HFF-Myc (cell line): ENCODE measurements at places on chromosomes 4 and X.

DNA sequence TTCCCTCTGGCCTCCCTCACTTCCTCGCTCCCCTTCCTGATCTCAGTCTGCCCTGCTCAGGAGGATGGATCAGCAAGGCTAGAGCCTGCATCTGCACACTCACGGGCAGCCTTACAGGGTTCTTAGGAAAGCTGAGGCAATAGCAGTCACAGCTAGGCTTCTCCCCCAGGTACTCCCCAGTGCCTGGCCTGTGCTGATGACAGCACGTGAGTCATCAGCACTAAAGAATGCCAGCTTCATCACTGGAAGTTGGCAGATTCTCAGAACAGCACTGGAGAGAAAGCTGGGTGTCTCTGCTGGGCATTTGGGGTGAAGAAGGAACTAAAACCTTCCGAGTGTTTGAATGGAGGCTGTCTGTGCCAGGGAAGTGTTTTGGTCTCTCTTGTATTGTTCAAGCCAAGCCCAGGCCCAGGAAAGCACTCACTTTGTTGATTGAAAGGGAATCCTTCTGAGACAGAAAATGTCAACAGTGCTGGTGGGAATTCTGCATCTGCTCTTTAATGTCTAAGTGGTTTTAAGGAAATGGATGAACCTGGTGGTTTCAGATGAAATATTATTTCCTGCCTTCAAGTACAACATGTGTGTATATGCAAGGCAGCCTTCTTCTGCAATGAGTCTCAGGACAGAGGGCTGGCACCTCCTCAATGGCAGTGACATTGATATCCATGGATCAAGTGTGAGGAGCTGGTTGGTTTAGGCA is 73.0 kb upstream of the SCOC start:
- DNase-seq = no peak

- DNase-seq = no peak
These were observed 339.1 kb downstream of the PAPSS1 start for GRCh38 chr4:107380836-107381438.

GRCh38 chrX:83934220-83934619 is 73.3 kb downstream of the CYLC1 start:
- DNase-seq = no peak

DNA sequence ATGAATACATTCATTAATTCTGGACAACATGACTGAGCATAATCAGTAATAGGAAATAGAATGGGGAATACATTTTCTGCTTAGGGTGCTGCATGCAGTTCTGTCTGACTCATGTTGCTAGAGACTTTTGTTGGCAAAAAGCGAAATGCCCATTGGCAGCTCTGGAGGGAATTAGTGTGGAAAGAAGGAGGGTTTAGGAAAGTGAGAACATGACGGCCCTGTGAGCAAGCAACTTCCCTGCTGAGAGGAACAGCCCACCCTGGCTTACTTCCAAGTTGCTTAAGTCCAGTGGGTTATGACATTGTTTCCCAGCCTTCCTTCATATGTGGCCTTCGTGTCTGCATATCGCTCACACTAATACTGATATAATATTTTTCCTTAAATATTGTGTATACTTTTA is 13.8 kb downstream of the MAD2L1 start:
- peak; percentile 56 for DNase-seq

DNA sequence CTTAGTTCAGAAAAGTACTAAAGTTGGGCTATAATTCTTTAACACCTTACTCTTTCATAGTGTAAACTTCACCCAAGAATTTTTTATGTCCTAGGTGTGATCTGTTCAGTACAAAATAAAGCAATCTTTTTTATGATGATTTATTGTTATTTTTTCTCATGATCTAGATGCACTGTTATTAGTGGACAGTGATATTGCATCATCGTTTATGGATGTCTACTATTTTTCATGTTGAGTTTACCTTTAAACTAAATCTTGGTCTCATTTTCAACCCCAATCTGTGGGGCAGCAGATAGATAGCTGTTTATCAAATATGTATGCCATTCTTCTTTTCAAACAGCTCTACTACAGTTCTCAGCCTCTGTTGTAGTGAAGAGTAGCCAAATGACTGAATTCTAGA is 215.4 kb downstream of the UGT8 start:
- no peak for DNase-seq

DNA sequence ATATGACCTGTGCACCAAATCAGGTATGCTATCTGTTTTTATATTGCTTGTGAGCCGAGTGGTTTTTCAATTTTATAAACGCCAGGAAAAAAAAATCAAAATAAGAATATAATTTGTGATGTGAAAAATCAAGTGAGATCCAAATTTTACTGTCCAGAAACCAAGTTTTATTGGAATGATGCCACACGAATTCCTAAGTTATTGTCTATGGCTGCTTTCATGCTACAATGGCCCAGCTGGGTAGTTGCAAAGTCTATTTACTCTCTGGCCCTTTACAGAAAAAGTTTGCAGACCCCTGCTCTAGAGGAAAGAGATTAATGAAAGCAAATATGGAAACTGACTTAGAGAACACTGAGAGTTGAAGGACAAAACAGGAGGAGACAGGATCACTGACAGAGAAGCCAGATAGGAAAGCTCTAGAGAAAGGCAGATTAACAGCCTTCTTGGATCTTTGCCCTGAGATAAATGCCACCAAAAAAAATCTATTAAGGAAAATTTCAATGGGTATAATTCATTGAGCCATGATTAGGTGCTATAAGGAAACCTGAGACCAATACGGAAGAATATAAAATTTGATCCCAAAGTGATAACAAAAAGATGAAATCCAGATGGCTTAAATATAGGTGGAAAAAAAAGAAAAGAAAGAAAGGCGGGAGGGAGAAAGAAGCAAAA is 29.8 kb downstream of the PRSS12 start:
- no peak for DNase-seq

- no peak for DNase-seq
These were observed 157.3 kb upstream of the TET2 start for GRCh38 chr4:104989371-104989770.

DNA sequence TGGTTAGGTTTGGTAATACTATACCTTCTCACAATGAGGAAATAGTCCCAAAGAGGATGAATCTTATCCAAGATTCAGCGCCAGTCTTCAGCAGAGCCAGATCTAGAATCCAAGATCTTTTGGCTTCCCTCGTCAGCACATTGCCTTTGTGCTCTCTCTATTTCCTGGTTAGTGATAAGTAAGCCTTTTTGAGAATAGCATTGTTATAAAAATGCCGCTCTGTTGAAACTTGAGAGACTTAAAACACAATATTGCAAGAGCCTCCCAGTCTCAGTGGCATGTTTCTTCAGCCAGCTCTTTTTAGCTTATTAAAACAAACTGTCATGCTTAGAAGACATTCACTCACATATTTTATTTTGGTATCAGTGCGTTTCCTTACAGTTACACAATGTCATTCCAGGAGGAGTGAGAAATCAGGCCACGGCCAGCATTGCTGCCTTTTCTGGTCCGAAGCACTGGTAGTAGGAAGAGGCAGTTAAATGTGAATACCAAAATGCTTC is 141.4 kb downstream of the KLHL8 start:
- no peak for DNase-seq

DNA sequence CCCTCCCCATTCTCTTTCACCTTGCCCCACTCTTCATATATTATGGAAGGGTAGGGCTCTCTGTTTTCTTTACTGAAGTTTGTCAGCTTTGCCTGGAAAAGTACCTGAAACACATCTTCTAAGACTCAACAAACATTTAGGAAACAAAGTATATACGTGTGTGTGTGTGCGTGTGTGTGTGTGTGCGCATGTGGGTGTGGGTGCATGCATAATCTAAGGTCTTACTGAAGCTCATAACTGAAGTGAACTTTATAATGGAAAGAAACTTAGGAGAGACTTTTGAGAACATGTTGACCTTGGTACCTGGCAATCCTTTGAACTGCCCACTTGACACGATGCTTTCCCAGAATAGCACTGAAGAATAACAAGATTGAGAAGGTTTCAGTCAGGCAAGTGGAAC is 986.3 kb upstream of the GRID2 start:
- DNase-seq = no peak

- DNase-seq = no peak
These were observed 335.5 kb upstream of the IGFBP7 start for GRCh38 chr4:57445686-57446085.

GRCh38 chr4:114085611-114086345 is 106.3 kb upstream of the ARSJ start:
- no peak for DNase-seq

DNA sequence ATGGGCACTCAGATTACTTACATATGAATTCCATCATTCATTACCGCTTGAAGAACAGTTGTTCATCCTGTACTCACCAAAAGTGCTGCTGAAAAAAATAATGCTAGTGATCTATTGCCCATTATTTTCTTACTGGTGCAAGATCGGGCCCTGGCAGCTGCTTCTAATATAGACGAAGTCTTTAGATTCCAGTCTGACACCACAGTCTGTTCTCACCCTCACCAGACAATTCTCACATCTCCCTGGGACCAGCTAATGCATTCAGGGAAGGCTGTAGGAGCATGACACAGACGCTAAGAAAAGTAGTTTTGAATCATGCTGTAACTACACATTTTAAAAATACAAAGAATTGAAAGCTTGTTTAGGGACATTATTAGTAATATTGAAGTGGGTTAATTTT is 13.8 kb downstream of the GEMIN8 start:
- DNase-seq = no peak
